GM23338 (cell line): ENCODE measurements at places on chromosomes 4 and X. TPM values are rescaled to one million over a fixed set of nuclear protein-coding genes. Genes with fewer than 3 reads are reported as not detected.

BTK gene
- 0.16 and 0.31 TPM in 2 replicates for total RNA-seq

DNA sequence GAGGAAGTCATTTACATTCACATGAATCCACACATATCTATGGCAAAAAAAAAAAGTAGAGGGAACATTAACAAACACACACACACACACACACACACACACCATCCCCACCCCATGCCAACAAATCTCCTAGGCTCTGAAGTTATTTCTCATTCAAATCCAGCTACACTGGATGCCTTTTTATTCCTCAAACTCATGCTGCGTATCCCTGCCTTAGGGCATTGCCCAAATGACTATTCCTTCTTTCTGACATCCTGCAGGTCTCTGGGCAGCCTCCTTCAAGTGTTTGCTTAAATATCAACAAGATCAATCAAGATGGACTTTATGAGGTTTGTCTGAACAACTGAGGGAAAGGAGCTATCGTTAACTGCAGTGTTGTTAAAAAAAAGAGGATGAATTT, 106.5 kb upstream of the FAM9A start:
- no peak for DNase-seq
- H3K36me3 ChIP-seq, result no peaks in the 10 kb centered on the region
- no peaks in the 10 kb centered on the region for H3K4me1 ChIP-seq
- H3K4me3 ChIP-seq, result no peak overlapping the region
- no peaks in the 10 kb centered on the region for H3K27me3 ChIP-seq

GRCh38 chr4:54185866-54186265, 43.2 kb upstream of the PDGFRA start:
- no peak overlapping the region for H3K27ac ChIP-seq
- no peak for DNase-seq
- no peaks in the 10 kb centered on the region for H3K4me1 ChIP-seq
- H3K27me3 ChIP-seq, result no peaks in the 10 kb centered on the region

DNA sequence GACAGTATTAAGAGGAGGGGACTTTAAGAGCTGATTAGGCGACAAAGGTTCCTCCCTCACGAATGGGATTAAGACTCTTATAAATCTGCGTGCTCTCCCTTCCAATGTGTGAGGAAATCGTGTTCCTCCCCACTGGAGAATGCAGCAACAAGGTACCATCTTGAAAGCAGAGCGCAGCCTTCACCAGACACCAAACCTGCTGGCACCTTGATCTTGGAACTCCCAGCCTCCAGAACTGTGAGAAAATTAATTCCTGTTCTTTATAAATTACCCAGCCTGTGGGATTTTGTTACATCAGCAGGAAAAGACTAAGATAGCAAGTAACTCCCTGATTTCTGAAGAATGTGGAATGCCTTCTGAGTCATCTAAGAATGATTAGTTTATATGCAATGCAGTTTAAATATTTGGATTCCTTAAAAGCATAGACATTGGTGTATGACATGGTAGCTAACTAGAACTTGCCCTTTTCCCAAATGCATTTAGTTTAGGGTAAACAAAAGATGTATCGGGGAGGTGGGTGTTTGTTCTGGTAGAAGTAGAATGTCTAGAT, 86.1 kb downstream of the USP46 start:
- no peak overlapping the region for H3K4me3 ChIP-seq
- no peaks in the 10 kb centered on the region for H3K27me3 ChIP-seq
- no peaks in the 10 kb centered on the region for H3K36me3 ChIP-seq
- no peak overlapping the region for H3K27ac ChIP-seq
- no peak for DNase-seq
- peaks cover 17% of the 10 kb centered on the region for H3K4me1 ChIP-seq

- DNase-seq, result no peak
- H3K4me3 ChIP-seq, result no peak overlapping the region
- no peaks in the 10 kb centered on the region for H3K27me3 ChIP-seq
- H3K36me3 ChIP-seq, result no peaks in the 10 kb centered on the region
Observed at GRCh38 chr4:40214661-40215418, 18.0 kb downstream of the RHOH start.

DNA sequence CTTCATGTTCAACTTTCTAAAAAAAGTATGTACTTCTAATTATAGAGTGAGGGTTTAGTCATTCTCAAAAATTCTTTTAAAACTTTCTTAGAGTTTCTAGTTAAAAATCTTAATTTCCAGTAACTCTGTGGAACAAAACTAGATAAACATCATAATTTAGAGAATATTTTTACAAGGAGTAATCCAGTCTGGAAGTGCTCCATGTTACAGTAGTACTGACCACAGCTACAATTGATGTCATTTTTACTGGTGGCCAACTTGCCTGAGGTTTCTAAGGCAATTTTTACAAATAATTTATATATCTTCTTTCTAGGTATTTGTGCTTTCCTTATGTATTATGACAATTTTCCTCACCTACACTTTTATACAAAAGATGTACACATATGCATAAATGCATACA, 490.4 kb downstream of the CENPC start:
- no peak overlapping the region for H3K27ac ChIP-seq
- no peaks in the 10 kb centered on the region for H3K27me3 ChIP-seq
- no peak for DNase-seq
- H3K4me1 ChIP-seq, result peaks cover 6% of the 10 kb centered on the region; the same call in 1 of the 2 replicates
- no peaks in the 10 kb centered on the region for H3K36me3 ChIP-seq
- no peak overlapping the region for H3K4me3 ChIP-seq

PFKFB1 gene
- total RNA-seq, result not detected in 2 replicates

ATOH1 gene
- total RNA-seq, result 0.27 and 0.69 TPM in 2 replicates

NAP1L5 gene
- 1.3 and 2.0 TPM in 2 replicates for total RNA-seq

KIF4A gene
- 27.6 and 30.6 TPM in 2 replicates for total RNA-seq

- no peaks in the 10 kb centered on the region; the same call in 1 of the 2 replicates for H3K4me1 ChIP-seq
- no peak overlapping the region for H3K4me3 ChIP-seq
- no peak for DNase-seq
- no peak overlapping the region for H3K27ac ChIP-seq
- H3K27me3 ChIP-seq, result no peaks in the 10 kb centered on the region
Observed at GRCh38 chrX:110421500-110422455, 63.1 kb downstream of the RTL9 start.

- no peaks in the 10 kb centered on the region for H3K36me3 ChIP-seq
- H3K4me1 ChIP-seq, result no peaks in the 10 kb centered on the region
- no peak for DNase-seq
- H3K4me3 ChIP-seq, result no peak overlapping the region
- H3K27me3 ChIP-seq, result no peaks in the 10 kb centered on the region
- no peak overlapping the region for H3K27ac ChIP-seq
Observed at GRCh38 chr4:86117705-86118302, 242.0 kb downstream of the MAPK10 start.

GRCh38 chr4:176549161-176549865, 229.5 kb downstream of the SPCS3 start:
- H3K27me3 ChIP-seq, result no peaks in the 10 kb centered on the region
- no peaks in the 10 kb centered on the region for H3K4me1 ChIP-seq
- no peak for DNase-seq
- no peak overlapping the region for H3K4me3 ChIP-seq

DNA sequence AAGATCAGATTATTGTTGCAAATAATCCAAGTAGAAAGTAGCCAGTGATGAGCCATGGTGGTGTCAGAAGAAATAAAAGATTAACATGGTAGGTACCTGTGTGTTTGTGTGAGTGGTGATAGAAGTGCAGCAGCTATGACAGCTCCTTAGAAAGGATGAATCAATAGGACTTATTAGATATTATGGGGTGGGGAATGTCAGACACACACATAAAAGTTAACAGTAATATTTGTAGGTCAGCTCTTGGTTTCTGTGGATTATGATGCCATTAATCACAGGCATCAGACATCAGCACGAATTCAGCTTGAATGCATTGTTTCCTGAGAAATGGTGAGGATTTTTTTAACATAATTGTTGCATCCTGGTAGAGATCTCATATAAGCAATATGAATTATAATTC, 695.7 kb downstream of the CENPC start:
- H3K4me3 ChIP-seq, result no peak overlapping the region
- no peaks in the 10 kb centered on the region for H3K36me3 ChIP-seq
- H3K4me1 ChIP-seq, result no peaks in the 10 kb centered on the region

DNA sequence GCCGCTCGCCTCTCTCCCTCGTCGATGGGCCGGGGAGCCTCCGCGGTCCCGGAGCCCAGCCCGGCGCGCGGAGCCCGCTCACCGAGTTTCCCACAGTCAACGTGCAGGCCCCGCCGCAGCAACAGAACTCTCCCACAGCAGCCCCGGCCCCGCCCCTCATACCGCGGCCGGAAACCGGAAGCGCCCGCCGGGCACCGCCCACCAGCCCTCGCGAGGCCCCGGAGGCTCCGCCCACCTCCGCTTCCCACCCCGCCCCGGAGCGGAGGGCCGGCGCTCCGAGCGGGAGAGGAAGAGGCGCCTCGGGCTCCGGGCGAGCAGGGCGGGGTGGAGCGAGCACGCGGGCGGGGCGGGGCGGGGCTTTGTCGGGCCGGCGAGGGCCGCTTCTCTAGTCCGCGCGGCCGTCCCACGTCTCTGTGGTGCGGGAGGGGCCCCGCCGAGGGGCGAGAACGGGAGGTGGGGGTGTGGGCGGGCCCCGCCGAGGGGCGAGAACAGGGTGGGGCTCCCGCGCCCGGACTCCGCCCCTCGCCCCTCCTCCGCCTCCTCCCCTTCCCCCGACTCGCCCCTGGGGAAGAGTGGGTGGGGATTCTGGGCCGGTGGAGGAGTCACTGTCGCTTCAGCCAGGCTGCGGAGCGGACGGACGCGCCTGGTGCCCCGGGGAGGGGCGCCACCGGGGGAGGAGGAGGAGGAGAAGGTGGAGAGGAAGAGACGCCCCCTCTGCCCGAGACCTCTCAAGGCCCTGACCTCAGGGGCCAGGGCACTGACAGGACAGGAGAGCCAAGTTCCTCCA, at the start of the genes ABCD1 and BCAP31:
Gene ABCD1, plus strand, starts transcription at position 605 of the 787 bp plus-strand sequence. CDS start 411 bp downstream, outside the sequence.
Gene BCAP31, minus strand, starts transcription at position 136 of the 787 bp plus-strand sequence. CDS start 1,143 bp downstream, outside the sequence.
- H3K4me1 ChIP-seq, result peaks cover 15% of the 10 kb centered on the region; the same call in 1 of the 2 replicates
- DNase-seq, result peak; percentile 84
- no peak within 1 kb of the TSS for H3K27ac ChIP-seq
- H3K36me3 ChIP-seq, result no peaks in the 10 kb centered on the region
- H3K4me3 ChIP-seq, result peak within 1 kb of the TSS; percentile 65

TEX13C gene
- 0.07 and 0.08 TPM in 2 replicates for total RNA-seq

DNA sequence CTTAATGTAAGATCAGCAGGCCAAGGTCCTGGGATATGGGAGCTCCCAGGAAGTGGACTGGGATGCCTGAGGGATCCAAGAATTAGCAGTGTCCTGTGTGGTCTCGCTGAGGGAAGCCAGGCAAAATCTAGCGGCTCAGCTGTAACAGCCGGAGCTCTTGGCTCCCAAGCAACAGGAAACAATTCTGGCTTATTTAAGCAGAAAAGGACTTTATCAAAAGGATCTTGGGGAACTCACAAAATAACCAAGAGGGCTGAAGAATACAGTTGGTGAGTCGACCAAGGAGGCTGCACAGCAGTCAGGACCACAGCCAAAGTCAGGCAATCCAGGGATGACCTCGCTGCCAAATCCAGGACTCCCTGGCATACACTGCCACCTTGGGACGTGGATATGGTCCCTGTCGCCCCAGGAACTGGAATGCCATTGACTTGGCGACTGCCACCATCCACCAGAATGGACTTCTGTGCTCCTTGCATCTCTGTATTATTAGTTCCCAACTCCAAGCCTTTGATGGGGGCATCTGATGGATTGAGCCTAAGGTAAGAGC, 165.3 kb upstream of the BCOR start:
- no peak overlapping the region for H3K27ac ChIP-seq
- no peak for DNase-seq
- H3K36me3 ChIP-seq, result no peaks in the 10 kb centered on the region
- H3K4me1 ChIP-seq, result no peaks in the 10 kb centered on the region; the same call in 1 of the 2 replicates
- H3K27me3 ChIP-seq, result peaks cover 10% of the 10 kb centered on the region; the same call in 1 of the 2 replicates

- no peaks in the 10 kb centered on the region for H3K4me1 ChIP-seq
- no peak for DNase-seq
- no peak overlapping the region for H3K27ac ChIP-seq
- H3K36me3 ChIP-seq, result peaks cover 2% of the 10 kb centered on the region; the same call in 1 of the 2 replicates
- H3K4me3 ChIP-seq, result no peak overlapping the region
Observed at GRCh38 chr4:113433536-113434246, 327.8 kb downstream of the CAMK2D start.

CXCL11 gene
- total RNA-seq, result 0.23 and 1.9 TPM in 2 replicates

ALB gene
- total RNA-seq, result not detected in 2 replicates

SH2D1A gene
- not detected in 2 replicates for total RNA-seq

- no peaks in the 10 kb centered on the region for H3K36me3 ChIP-seq
- no peak overlapping the region for H3K4me3 ChIP-seq
- H3K27me3 ChIP-seq, result no peaks in the 10 kb centered on the region
- H3K4me1 ChIP-seq, result peaks cover 5% of the 10 kb centered on the region
Observed at GRCh38 chrX:70084592-70085240, 22.5 kb downstream of the OTUD6A start.

DNA sequence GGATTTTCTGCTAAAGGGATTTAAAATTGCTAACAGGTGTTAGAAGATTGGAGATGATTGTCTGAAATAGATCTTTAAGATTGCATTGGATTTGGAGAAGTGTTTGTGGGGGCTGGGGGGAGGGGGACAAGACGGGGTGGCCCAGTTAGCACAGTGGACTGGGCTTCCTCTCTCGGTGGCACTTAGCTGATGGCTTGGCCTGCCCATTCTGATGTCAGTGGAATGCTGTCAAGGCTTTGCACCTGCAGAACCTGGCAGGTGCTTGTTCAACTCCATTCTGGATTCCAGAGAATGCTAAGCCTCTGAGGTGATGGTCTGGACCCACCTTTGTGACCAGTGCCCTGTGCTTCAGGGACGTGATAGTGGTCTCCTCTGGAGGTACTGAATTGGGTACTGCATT, 43.7 kb downstream of the ADD1 start:
- H3K36me3 ChIP-seq, result peaks cover 8% of the 10 kb centered on the region
- DNase-seq, result no peak
- no peak overlapping the region for H3K4me3 ChIP-seq
- no peaks in the 10 kb centered on the region for H3K4me1 ChIP-seq

DNA sequence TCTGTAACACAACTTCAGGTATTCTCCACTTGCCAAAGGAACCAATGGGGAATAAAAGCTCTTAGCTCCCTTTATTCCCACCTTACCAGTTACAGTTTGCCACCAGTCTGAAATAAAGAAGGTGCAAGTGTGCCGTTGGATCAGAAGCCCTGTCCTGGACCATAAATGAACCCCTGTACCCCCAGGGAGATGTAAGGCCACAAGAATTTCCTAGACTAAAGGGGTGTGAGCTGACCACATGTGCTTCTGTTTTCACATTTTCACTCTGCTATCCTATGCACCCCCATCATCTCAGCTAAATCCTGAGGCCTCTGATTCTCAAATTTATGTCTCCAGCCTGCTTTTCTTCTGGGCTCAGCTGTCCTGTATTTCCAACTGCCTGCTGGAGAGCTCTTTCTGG, 221.2 kb downstream of the SPRY1 start:
- no peak for DNase-seq
- H3K27ac ChIP-seq, result no peak overlapping the region
- H3K27me3 ChIP-seq, result no peaks in the 10 kb centered on the region
- H3K36me3 ChIP-seq, result no peaks in the 10 kb centered on the region
